ENCODE measurements at places on chromosomes 1 and 21. TPM values are rescaled to one million over a fixed set of nuclear protein-coding genes. Genes with fewer than 3 reads are reported as not detected.

Gene GJA9
- total RNA-seq: not detected

Gene SPRR2F
- not detected for total RNA-seq

Gene C8B
- not detected for total RNA-seq

Gene NTMT2
- not detected for total RNA-seq

Gene CFHR1
- not detected for total RNA-seq

Gene SEMA4A
- total RNA-seq: 4.1 TPM

Gene CFAP141
- total RNA-seq: not detected

Gene OR2L3
- total RNA-seq: not detected

Gene DCDC2B
- total RNA-seq: not detected

DNA sequence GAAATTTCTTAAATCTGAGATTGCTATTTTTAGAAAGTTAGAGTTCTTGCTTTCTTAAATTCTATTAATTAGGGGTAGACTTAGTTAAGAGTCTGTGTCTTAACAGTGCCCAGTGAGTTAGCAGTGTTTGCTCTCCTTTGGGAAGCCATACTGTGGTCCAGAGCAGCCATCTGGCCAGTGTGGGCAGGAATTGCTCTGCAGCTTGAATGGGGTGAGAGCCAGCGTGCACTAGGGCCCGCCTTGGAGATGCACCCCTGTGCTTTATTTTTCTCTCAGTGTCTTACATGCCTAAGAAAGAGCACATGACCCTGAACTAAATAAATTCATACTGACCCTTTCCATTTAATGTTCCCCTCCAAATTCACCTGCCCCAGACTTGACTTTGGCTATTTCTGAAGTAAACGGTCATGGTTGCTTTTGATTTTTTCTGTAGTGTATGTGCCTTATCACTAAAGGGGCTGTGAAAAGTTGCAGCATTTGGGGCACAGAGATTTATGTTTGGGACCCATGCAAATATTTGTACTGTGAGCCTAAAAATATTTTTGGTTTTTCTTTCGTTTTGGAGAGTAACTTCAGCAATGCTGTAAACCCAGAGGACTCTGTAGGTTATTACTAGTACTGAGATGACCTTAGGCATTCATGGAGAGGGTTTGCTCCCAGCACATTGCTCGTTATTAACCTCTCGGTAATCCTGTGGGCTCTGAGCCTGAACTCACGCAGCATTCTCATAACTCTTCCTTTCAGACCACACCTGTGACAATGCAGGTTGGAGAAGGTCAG lies 21.3 kb upstream of the KCNQ4 start:
- DNase-seq: no peak

DNA sequence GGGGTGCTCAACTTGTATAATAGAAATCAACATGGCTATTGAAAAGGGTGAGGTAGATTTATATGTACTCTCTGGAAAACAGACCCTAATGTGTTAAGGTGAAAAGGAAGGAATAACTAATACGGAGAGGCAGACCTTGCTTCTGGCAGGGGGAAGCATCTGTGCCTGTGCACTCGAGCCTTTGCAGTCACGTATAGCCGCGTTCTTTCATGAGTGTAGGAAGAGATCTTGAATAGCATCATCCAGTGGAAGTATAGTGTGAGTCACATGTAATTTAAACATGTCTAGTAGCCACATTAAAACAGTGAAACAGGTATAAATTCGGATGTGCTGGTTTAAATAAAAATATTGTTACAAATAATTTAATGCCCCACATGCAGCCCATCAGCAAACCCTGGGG lies 3.0 kb downstream of the A3GALT2 start:
- DNase-seq: no peak

DNA sequence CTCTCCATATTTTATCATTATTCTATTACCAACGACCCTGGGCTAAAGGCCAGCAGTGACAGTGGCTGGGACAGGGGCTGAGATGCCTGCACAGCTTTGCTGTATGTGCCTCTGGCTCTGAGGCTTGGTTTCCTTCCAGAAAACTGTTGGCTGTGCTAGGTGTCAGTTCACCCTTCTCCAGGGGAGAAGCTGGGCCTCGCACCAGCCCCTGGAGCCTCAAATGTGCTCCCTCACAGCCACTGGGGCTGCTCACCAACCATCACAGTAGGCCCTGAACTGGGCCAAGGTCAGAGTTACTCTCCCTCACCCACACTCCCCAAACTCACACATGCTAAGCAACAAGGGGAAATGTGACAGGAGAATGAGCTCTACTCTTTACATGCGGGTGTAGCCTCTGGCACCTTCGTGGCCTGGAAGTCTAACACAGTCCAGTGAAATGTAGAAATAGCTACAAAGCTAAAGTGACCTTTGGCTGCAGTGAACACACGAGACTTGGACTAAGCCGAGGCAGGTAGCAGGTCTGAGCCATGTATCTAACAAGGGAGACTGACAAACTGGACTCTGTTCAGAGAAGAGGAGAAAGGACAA lies 4.7 kb upstream of the CD160 start:
- DNase-seq: no peak

GRCh38 chr1:63888984-63889383 lies 115.2 kb downstream of the ROR1 start:
- no peak for DNase-seq

DNA sequence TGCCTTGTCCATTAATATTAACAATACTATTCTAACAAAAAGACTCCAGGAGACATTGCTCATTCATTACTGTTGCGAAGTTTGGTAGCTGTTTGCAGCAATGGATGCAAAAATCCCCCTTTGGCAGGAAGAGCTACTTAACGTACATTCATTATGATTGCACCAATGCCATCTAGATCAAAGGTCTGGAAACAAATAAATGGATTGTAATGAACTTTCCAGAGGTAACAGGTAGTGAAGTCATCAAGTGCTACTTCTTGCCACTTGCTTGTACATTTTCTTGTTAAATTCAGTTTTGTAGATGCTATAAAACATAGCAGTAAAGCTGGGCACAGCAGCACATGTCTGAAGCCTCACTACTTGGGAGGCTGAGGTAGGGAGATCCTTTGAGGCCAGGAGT lies 93.9 kb downstream of the DDAH1 start:
- DNase-seq: no peak

DNA sequence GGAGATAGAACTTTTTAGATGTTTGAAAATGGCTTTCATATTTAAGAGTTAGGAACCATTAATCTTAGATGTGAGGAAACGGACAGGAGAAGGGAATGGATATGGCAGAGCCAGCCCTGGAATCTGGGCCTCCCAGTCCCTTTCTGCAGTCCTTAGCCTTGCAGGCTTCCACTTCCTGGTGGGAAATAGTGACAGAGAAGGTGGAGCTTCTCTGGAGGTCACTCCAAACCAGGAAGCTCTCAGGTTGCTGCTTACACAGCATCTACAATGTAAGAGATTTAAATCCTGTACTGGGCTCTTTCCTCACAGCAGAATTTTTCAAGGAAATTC lies 2.5 kb downstream of the S100A11 start:
- no peak for DNase-seq

- no peak for DNase-seq
Measured at GRCh38 chr1:22760455-22760854, 49.8 kb downstream of the EPHB2 start.

GRCh38 chr1:19363536-19364152 lies 51.5 kb downstream of the SLC66A1 start:
- DNase-seq: no peak

GRCh38 chr1:63640633-63641567 lies 47.7 kb downstream of the PGM1 start:
- DNase-seq: no peak

GRCh38 chr1:116087628-116088027 lies 23.6 kb upstream of the MAB21L3 start:
- DNase-seq: no peak

DNA sequence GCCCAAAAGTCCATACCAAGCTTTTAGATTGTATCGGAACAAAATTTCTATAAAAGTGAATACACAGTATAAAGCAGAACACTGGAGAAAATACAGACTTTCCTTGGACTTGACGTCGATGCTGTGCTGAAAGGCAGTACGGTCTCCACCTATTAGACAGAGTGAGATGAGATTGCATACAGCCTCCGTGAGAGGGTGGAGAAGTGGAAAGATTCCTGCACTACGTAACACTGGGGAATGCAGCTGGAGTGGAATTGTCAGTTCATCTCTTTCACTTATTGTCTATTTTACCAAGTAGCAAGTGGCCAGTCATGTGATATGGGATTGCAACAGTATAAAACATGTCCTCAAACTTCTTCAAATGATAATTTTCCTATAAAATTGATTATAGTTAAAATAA lies 209.5 kb downstream of the ZP4 start:
- DNase-seq: no peak

GRCh38 chr21:25176637-25177412 lies 430.5 kb downstream of the MRPL39 start:
- DNase-seq: no peak

DNA sequence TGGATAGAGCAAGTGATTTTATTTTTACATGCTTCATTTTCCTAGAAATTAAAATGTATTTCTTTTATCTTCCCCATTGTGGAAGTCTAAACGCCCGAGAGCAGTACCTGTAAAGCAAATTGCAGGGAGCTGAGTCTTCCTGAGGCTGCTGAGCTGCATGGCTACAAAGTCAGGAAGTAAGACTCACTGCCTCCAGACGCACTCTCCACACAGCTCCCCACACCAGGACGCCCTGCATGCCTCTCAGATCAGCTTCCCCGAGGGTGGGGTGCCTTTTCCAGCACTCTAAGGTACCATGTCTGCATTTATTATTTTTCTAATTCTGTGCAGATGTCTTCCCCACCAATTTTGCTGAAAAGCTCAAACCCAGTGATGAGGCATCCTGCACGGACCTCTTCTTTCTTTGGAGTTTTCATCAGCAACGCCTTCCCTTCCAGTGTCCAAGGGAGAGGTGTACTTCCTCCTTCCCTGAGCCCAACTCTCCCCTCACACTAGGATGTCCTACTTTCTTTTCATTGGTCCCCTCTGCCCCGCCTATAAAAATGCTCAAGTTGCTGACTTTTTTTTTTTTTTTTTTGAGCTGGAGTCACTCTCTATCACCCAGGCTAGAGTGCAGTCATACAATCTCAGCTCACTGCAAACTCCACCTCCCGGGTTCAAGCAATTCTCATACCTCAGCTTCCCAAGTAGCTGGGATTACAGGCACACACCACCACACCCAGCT lies 114.7 kb downstream of the PCNX2 start:
- no peak for DNase-seq

- DNase-seq: no peak
Measured at GRCh38 chr1:177082855-177083693, 81.4 kb downstream of the ASTN1 start.

DNA sequence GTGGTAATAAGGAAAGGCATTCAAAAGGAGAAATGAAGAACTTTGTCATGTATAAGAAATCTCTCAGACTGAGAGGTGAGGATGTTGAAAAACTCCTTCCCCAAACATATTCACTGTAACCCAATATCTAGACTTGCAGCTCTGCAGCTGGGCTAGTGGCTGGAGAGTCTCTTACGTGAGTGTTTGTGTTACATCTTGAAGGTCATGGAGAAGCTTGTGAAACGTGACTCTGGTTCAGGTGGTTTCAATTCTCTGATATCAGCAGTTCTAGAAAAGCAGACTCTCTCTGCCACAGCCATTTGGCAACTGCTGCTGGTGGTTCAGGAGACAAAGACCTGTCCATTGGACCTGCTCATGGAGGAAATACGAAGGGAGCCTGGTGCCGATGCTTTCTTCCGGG lies 55.0 kb upstream of the EPHA8 start:
- DNase-seq: no peak

GRCh38 chr1:161982507-161982895 lies 41.2 kb downstream of the OLFML2B start:
- DNase-seq: no peak

- DNase-seq: no peak
Measured at GRCh38 chr21:43957128-43957571, 55.0 kb upstream of the TRAPPC10 start.

GRCh38 chr1:230176871-230177411 lies 109.9 kb downstream of the GALNT2 start:
- no peak for DNase-seq

DNA sequence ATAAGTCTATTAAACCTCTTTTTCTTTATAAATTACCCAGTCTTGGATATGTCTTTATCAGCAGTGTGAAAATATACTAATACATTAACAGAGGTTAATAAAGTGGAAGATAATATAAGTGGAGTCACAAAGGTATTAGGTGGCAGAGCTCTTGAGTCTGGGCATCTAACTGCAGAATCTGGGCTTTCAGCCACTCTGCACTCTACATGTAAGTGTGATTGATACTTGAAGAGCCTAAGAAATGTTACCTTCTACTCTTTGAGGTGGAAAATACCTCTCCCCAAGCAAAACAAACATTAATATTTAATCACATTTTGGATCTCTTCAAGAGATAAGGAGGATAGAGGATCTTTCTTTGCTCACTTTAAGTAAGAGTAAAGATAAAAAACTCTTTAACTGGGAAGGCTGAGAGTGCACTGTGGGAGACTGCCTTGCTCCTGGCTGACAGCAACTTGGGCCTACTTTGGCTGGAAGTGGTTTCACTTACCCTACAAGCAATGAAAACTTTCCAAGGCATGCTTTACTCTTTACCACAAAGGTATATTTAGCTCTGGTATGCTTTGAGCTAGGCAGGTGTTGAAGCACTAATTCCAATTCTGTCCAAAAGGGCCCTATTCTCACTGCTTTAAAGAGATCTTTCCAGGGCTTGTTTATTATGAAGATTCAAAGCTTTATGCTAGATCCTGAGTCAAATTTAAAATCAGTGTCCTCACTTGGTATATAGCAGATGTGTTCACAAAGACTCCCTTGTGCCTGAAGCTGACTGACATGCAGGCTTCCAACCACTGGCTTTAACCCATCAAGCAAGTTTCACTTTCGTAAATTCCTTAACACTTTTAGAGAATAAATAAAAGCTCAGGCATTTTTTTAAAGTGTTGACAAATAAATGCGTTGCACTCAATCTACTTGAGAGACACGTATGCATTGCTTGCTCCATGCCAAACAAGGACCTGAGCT lies 245.3 kb upstream of the ZP4 start:
- no peak for DNase-seq

DNA sequence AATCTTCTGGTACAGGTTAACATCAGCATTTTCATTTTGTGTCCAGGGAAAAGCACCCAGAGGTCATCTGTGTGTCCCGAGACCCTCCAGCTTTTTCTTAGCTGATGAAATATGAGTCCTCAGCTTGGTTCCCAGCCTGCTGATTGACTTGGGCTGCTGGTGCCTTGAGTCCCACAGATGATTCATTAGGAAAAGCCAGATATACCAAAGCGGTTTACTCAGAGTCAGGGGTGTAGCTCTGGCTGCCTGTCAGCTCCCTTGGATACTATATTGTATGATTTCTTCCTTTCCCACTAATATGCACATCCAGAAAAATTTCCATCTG lies 43.7 kb upstream of the MAB21L3 start:
- no peak for DNase-seq

- no peak for DNase-seq
Measured at GRCh38 chr1:223405507-223405906, 12.3 kb downstream of the CCDC185 start.

DNA sequence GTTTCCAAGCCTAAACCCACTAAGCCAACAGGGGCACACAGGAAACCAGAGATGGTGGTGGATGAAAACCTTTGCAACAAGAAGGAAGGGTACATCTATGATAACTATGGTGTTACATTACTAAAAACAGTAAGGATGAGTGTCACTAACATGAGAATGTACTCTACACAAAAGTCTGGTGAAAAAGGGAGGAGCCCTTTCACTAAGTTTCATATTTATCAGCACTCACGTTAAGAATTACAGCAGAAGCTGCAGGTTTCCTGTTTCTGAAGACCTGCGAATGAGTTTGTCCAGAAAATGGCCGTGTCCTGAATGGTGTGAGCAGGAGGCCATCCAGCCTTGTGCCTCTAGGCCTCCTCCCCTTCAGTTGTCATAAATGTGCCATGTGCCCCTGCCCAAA lies 17.8 kb downstream of the ABCG1 start:
- DNase-seq: no peak

- DNase-seq: no peak
Measured at GRCh38 chr1:23502951-23503350, 19.0 kb upstream of the ASAP3 start.
